Caco-2 (cell line): ENCODE measurements at places on chromosomes 7 and 10. TPM values are rescaled to one million over a fixed set of nuclear protein-coding genes. Genes with fewer than 3 reads are reported as not detected.

Gene MMP21
- total RNA-seq, result not detected in 2 replicates

Gene CPA2
- 26.1 and 27.6 TPM in 2 replicates for total RNA-seq

Gene VWA2
- 1.2 and 1.3 TPM in 2 replicates for total RNA-seq

GRCh38 chr10:131735577-131735976 is 165.2 kb upstream of the PPP2R2D start:
- no peaks in the 10 kb centered on the region for H3K4me1 ChIP-seq
- no peak overlapping the region for H3K4me3 ChIP-seq
- no peaks in the 10 kb centered on the region for H3K36me3 ChIP-seq
- no peak for DNase-seq

DNA sequence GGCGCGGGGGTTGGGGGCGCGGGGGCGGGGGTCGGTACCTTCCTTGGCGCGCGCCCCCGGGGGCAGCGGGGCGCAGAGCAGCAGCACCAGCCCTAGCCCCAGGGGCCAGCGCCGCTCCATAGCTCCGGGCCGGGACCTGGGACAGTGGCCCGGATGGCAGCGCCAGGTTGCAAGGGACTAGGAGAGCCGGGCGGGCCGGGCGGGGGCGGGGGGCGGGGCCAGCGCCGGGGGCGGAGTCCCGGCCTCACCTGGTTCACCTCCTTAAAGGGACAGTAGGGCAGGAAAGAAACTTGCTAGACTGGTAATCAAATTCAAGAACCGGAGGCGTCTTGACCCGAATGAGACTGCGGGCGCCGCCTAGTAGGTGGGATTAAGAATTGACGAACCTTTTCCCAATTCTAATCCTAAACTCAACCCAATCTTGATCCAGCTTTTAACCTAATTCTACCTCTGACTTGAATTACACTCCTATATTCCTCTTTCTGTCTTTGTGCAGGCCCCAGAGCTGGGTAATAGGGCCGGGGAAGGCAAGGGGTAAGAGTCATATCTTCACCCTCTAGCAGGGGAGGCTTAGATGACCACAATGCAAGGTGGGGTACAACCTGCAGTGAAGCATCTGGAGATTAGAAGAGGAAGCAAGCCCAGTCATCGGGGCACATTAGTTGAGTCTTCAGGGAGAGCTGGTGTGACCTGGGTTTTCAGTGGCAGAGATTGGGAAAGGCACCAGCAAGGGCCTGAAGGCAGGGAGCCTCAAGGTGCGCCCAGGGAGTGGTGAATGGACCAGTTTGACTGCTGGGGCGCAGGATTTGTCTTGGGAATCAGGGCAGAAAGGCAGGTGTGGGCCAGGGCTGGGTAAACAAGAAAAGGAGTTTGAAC is at the start of gene EPHA1:
Gene EPHA1, minus strand, starts transcription at position 171 of the 876 bp plus-strand sequence. Its CDS starts 51 bp downstream, at position 120.
- DNase-seq, result peak; percentile 86
- peak within 1 kb of the TSS; percentile 59 for H3K4me3 ChIP-seq
- H3K36me3 ChIP-seq, result peaks cover 1% of the 10 kb centered on the region; the same call in 1 of the 2 replicates
- H3K4me1 ChIP-seq, result peaks cover 49% of the 10 kb centered on the region
- H3K27me3 ChIP-seq, result no peaks in the 10 kb centered on the region

DNA sequence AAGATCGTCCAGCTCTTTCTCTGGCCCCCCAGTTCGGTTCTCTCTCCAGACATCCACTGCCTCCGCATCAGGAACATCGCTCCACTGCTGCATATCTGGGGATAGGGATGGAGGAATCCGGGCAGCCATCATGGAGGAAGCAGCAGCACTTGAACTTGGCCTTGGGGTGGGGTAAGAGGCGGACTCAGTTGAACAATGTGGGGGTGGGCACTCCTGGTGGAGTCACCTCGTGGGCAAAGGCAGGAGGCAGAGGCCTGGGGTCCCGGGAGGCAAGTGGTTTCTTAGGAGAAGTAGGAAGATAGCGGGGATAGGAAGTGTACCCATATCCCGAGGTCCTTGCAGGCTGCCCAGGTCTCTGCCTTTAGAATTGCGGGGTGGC is 98.3 kb downstream of the CHST15 start:
- H3K4me3 ChIP-seq, result peak overlapping the region; percentile 5
- H3K36me3 ChIP-seq, result no peaks in the 10 kb centered on the region
- H3K27me3 ChIP-seq, result no peaks in the 10 kb centered on the region
- no peak overlapping the region for H3K27ac ChIP-seq
- peak; percentile 13 for DNase-seq

DNA sequence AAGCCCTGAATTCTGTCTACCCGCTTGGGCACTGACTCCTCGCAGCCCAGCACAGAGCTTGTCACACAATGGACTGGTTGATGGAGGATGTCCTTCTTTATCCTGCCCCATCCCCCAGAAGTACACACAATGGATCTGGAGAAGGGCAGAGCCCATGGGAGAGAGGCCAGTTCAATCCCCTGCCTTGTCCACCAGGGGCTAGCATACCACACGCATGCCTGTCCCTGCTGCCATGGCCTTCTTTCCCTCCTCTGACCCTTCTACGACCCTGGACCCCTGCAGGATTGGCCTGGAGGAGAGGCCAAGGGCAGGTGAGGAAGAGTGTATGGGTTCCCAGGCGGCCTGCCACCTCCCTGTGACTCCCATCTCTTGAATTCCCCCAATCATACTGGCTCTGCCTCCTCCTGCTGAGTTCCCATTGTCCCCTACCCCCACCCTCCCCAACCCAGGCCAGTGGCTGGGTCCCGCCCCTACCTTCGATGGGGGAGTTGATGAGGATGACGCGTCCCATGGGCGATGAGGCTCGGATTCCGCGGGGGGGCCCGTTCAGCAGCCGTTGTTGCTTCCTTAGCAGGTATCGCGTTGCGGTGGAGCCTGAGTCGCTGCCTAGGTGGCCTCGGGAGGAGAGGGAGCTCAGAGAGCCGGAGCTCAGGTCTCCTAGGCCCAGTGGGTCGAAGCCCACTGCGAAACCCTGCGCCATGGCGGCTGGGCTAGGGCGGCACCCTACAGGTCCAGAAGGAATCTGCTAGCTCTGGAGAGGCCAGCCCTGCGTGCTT is 1.2 kb downstream of the PDZD7 start:
- H3K36me3 ChIP-seq, result no peaks in the 10 kb centered on the region
- H3K4me3 ChIP-seq, result no peak overlapping the region
- H3K27ac ChIP-seq, result no peak overlapping the region

DNA sequence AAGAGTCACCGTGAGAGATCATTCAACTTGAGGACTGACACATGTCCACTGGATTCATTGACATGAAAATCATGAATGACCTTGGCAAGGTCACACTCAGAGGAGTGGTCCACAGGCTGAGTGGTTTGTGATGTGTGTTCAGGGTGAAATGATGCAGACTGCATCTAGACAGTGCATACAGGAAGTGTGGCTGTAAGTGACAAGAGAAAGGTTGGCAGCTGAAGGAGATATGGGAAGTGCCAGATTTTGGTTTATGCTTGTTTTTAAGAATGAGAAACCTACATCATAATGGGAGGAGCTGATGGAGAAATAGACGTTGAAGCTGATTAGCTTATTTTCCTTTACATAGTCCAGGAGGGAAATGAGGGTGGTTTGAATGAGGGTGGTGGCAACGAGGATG is 64.8 kb upstream of the VIPR2 start:
- H3K27ac ChIP-seq, result no peak overlapping the region
- H3K36me3 ChIP-seq, result no peaks in the 10 kb centered on the region
- no peaks in the 10 kb centered on the region for H3K4me1 ChIP-seq
- DNase-seq, result no peak
- H3K4me3 ChIP-seq, result no peak overlapping the region
- H3K27me3 ChIP-seq, result no peaks in the 10 kb centered on the region; the same call in 1 of the 2 replicates

DNA sequence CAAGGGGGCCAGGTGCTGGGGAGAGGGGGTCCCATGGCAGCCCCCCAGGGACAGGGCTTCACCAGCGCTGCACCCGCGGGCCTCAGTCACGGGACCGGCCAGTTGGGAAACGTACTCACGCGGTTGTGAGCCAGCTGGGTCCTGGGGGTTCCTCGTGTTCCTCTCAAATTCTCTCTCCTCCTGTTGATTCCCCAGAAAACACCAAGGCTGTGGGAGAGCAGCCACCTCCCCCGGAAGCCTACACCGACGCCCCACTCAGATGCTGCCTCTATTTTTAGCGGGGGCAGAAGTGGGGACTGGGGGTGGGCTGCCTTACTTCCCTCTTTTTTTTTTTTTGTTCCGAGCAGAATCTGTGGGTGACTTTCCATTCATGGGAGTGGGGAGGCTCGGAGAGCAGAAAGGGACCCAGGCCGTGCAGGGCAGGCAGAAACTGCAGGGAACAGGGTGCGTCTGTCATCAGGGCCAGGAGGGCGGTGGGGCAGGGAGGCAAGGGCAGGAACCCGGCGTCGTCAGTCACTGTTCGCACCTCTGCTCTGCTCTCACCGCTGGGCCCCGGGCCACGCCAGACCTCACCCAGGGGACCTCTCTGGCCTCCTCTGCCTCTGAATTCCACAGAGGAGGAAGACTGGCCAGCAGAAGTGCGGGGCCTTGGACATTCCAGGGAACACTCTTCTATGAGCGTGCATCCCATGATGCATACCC is 63.1 kb downstream of the CARD11 start:
- H3K36me3 ChIP-seq, result no peaks in the 10 kb centered on the region
- no peaks in the 10 kb centered on the region for H3K27me3 ChIP-seq
- H3K4me1 ChIP-seq, result no peaks in the 10 kb centered on the region
- no peak overlapping the region for H3K4me3 ChIP-seq
- no peak for DNase-seq
- H3K27ac ChIP-seq, result no peak overlapping the region
